ENCODE measurements at places on chromosomes 4 and X.

- DNase-seq: no peak
These were observed 71.0 kb upstream of the BMP2K start for GRCh38 chr4:78704981-78705683.

DNA sequence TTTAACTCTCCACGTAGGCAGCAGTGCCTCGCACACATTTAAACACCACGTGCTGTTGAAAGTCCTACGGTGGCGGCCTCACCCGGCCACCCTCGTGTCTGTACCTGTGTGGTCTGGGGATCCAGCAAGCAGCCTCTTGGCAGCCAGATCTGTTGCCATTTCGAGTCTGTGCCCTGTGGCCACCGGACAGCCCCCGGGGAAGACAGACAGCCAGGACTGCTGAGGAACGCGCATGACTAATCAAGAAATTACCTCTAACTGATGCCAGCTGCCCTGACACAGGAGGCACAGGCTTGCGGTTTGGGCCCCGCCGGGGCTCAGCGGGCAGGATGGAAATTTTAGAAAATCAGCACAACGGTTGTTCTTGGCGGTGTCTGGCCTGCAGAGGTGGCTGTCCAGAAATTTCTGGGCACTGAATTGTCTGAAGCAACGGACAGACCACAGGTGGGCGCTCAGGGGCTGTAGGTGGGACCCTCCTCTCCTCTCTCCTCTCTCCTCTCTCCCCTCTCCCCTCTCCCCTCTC is 15.6 kb upstream of the ASMTL start:
- peak; percentile 74 for DNase-seq

DNA sequence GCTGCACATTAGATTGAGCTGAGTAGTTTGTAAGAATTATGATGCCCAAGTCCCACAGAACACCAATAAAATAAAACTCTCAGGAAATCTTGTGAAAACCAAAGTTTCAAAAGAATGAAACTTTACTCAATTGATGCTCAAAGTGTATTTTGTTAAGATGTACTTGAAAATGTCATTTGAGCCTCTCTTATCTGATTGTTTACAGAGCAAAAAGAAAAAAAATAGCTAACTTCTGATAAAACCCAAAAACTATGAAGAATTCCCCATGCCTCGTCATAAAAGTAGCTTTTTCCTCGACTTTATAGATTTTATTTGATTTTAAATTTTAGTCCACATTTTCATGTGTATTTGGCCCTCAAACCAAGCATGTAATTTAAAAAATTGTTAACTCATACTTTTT is 521.5 kb upstream of the FTHL17 start:
- no peak for DNase-seq

DNA sequence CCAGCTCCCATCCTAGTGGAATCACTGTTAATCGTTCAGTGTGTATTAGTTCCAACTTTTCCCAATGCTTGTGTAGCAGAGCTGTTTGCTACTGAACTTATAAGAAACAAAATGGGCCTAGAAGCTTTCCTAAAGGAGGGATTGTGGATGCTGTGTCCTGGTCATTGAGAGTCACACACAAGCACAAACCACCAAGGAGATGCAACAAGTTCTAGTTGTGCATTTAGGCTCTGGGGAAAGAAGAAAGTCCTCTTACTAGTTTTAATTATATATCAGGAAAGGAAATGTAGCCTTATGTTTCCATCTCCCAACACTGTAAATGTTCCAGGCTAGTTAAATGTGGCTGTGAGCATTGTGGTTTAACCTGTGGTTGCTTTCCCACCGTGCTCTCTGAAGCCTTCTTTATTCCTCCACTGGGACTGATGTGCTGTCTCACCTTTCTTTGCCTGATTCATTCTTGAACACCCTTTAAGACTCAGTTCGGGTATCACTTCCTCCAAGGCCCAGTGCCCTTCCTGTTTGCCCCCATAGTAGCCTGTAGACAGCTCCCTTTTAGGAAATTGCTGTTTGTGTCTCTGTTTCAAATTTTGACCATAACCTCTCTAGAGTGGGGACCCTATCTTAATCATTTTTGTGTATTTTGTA is 34.3 kb downstream of the ATP10D start:
- no peak for DNase-seq

- no peak for DNase-seq
These were observed 84.5 kb downstream of the NHSL2 start for GRCh38 chrX:71995122-71995521.

DNA sequence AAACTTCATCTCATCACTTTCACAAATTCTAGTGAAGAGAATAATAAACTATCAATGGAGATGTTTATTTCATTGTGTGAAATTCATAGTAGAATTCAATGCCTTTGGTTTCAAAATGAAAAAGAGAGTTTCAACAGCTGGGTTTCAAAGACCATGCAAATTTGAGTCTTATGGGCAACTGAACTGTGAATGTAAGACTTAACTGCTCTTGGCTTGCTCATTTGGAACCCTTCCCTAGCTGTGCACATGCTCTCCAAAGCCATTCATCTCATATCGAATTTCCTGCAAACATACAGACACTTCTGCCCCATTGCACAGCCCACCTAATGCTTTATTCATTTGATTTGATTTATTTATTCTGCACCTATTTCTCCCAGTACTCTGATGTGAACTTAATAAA is 154.5 kb downstream of the GRXCR1 start:
- DNase-seq: no peak

- no peak for DNase-seq
These were observed 194.1 kb downstream of the SCFD2 start for GRCh38 chr4:53171797-53172196.

- DNase-seq: no peak
These were observed 119.0 kb upstream of the SLC6A14 start for GRCh38 chrX:116317409-116317808.

DNA sequence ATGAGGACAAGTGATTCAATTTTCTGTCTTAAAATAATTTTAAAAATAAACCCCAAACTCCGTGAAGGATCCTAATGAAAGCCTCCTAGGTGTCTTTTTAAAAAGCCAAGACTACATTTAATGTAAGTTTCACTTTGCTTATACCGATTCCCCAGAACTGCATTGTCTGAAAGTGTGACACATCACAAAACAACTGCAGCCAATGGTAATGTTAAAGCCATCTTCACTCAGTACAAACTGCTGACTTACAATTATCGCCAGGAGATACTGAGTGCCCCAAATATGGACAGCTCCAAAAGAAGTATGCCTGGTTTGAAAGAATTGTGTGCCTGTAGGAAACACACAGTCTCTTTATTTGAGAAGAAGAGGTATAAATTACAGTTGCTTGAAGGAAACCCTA is 73.7 kb upstream of the SPANXB1 start:
- DNase-seq: no peak

DNA sequence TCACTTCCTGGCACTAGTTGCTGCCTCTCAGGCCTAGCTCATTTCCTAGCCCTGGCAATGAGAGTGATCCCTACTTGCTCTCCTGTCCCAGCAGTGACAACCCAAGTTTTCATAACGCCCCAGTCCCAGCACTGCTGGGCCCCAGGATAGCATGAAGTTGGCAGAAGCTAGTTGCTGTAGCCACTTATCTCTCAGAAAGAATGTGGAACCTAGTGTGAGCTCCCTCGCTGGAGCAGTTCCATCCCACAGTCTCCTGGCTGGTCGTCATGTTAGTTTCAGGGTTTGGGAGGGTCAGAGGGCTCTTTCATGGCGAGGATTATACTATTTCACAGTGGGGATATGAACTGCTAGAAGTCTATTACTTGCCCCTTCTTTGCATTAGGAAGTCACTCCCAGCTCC is 5.1 kb downstream of the PF4 start:
- DNase-seq: no peak

- DNase-seq: no peak
These were observed 51.7 kb downstream of the PIR start for GRCh38 chrX:15441464-15441863.

DNA sequence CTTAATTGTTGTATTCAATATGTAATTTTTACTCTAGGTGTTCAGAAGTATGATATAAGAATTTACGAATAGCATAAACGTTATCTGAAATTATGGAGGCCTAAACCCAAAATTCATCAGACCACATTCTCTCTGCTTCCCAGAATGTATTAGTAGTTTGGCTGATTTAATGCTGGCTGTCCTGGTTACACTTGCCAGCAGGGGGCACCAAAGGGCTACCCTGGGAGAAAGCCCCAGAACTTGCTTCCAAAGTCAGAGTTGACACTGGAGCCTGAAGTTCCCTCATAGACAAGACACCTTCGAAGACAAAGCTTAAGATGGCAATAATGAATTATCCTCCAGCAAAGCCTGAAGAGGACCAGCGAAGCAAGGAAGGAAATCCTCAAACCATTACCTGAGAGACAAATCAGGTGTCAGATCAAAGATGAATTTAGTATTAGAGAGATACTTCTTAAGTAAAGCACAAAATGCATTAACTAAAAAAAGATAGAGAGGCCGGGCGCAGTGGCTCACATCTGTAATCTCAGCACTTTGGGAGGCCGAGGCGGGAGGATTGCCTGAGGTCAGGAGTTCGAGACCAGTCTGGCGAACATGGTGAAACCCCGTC is 11.3 kb upstream of the ANOS1 start:
- DNase-seq: peak; percentile 64

DNA sequence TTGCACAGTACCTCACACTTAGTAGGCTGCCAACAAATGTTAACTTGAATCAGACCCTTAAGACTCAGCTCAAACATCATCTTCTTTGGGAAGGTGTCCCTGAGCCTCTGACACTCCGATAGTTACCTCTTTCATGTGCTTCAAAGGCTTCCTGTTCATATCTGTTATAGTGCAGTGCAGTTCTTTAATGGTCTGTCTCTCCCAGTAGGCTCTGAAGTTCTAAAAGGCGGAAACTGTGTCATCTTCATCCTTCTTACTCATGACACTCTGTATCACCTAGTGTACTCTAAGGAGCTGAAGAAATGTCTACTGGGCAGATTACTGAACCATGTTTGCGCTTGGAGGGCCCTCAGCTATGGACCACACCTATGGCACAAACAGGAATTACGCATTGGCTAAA is 2.1 kb upstream of the DIAPH2 start:
- DNase-seq: no peak

- DNase-seq: no peak
These were observed 23.6 kb downstream of the SLC25A6 start for GRCh38 chrX:1368385-1368698.

- DNase-seq: no peak
These were observed 320.1 kb downstream of the TRIML1 start for GRCh38 chr4:188459381-188459780.

DNA sequence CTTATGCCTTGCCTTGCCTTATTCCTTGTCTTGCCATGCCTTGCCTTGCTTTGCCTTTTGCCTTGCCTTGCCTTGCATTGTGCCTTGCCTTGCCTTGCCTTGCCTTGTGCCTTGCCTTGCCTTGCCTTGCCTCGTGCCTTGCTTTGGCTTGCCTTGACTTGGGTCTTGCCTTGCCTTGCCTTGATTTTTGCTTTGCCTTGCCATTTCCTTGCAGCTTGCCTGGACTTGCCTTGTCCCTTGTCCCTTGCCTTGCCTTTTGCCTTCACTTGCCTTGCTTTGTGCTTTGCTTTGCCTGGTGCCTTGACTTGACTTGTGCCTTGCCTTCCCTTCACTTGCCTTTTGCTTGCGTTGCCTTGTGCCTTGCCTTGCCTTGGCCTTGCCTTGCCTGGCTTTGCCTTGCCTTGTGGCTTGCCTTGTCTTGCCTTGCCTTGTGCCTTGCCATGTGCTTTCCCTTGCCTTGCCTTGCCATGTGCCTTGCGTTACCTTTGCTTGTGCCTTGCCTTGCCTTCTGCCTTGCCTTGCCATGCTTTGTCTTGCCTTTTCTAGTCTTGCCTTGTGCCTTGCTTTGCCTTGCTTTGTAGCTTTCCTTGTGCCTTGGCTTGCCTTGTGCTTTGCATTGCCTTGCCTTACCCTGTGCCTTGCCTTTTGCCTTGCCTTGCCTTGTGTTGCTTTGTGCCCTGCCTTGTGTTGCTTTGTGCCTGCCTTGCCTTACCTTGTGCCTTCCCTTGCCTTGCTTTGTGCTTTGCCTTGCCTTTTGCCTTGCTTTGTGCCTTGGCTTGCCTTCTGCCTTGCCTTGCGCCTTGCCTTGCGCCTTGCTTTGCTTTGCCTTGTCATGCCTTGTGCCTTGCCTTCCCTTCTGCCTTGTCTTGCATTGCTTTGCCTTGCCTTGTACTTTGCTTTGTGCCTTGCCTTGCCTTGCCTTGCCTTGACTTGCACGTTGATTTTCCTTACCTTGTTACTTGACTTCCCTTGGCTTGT is 92.8 kb downstream of the TAB3 start:
- no peak for DNase-seq

GRCh38 chrX:52261463-52262194 is 76.9 kb downstream of the MAGED4 start:
- peak; percentile 87 for DNase-seq

DNA sequence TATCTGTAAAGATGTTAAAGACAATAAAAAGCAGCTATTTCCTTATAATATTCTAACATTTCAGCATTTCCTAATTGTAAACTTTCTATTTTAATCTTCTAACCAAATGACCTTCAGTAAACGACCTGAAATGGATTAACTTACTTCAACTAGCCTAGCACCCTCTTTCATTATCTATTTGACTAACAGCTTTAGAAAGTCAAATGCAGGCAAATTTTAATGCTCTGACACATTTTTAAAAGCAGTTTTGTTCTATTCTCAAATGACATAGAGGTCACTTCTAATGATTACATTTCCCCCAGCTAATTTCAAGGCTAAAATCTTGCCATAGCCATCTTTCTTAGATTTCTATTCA is 41.9 kb downstream of the SLC7A11 start:
- DNase-seq: no peak

- no peak for DNase-seq
These were observed 998.6 kb downstream of the RPA4 start for GRCh38 chrX:97882306-97882705.

DNA sequence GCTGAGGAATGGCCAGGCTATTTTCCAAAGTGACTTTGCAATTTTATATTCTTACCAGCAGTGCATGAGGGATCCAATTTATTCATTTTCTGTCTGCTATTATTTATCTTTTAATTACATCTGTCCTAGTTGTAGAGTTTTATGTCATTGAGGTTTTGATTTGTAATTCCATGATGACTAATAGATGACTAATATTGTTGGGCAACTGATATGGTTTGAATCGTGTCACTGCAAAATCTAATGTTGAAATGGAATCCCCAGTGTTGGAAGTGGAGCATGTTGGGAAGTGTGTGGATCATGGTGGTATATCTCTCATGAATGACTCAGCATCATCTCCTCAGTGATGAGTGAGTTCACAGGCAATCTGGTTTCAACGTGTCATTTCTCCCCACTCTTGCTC is 201.5 kb downstream of the TBX22 start:
- no peak for DNase-seq

- DNase-seq: no peak
These were observed 68.8 kb downstream of the SEC24D start for GRCh38 chr4:118767109-118767508.
